Stimulated activated CD8-positive, alpha-beta memory T cell treated with anti-CD3 and anti-CD28 coated beads, Interleukin-15, amount 100 ng/mL, for 4 hours (primary cell): ENCODE measurements at places on chromosomes 5 and 9.

- no peak for DNase-seq
Observed at GRCh38 chr5:140791089-140791488, 3.6 kb upstream of the PCDHA2 start.

DNA sequence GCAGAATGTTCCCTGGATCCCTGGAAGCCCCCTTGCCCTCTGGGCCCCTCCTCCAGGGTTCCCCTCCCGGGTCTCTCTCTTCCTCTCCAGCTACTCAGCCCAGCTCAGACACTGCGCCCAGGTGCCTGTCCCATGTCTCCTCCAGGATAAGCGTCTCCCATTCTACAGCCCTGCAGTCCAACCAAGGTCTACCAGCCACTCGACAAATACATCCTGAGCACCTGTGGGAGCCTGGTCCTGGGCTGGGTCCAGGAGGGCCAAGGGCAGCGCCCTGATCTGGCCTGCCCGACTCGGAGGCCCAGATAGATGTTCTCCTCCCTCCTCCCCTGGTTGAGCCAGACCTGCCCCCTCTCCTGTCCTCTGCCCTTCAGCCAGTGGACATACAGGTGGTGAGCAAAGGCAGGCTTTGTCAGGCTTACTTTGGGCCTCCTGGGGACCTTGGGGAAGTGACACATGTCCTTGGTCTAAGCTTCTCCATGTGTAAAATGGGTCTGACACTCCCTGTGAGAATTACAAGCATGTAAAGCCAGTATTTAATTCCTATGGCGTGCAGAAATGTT lies 1.4 kb downstream of the FLT4 start:
- no peak for DNase-seq

- DNase-seq, result no peak
Observed at GRCh38 chr5:175471628-175472027, 6.7 kb upstream of the SFXN1 start.

DNA sequence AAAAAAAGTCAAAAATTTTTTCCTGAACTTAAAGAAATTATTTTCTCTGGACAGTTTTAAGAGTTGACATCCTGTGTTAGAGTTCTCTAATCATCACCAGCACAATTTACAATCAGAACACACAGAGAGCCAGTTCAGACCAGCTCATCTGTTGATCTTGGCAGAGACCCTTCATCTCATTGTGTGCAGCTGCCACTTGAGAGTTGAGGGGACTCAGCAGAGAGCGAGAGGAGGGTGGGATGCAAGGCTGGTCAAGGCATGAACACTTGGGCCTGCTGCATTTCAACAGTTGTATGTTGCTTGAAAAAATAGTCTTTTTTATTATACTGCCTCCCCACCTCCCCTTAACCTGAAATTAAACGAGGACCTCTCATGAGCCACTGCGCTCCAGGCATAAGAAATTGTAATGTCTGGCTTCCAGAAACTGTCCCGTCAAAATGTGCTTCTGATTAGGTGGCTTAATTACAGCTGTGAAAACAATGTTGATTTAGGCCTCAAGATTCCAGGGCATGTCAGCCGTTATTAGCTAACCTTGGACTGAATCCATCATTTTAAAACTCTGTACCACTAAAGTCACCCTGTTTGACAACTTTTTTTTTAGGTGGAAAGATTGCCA lies 383.6 kb downstream of the CCDC171 start:
- no peak for DNase-seq

- DNase-seq, result no peak
Observed at GRCh38 chr5:135827965-135828781, 6.3 kb upstream of the SLC25A48 start.
